ENCODE measurements at places on chromosomes 7 and 10. TPM values are rescaled to one million over a fixed set of nuclear protein-coding genes. Genes with fewer than 3 reads are reported as not detected.

The TRIM50 gene
- not detected for total RNA-seq

The NUP205 gene
- total RNA-seq, result 75.7 TPM

GRCh38 chr7:4809091-4809591 is 33.7 kb downstream of the AP5Z1 start:
- DNase-seq, result no peak

- no peak for DNase-seq
These were observed 689 bp upstream of the SMARCD3 start for GRCh38 chr7:151249034-151249731.

GRCh38 chr7:109386959-109387358 is 817.3 kb downstream of the DNAJB9 start:
- DNase-seq, result no peak

DNA sequence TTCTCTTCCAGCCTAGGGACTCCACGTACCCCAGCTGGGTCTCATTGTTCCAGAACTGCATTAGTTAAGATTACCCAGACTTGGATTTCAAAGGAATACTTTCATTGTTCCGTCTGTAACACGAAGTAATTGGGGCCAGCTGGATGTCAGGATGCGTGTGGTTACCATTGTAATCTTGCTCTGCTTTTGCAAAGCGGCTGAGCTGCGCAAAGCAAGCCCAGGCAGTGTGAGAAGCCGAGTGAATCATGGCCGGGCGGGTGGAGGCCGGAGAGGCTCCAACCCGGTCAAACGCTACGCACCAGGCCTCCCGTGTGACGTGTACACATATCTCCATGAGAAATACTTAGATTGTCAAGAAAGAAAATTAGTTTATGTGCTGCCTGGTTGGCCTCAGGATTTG is 21.0 kb downstream of the LRRC17 start:
- no peak for DNase-seq

DNA sequence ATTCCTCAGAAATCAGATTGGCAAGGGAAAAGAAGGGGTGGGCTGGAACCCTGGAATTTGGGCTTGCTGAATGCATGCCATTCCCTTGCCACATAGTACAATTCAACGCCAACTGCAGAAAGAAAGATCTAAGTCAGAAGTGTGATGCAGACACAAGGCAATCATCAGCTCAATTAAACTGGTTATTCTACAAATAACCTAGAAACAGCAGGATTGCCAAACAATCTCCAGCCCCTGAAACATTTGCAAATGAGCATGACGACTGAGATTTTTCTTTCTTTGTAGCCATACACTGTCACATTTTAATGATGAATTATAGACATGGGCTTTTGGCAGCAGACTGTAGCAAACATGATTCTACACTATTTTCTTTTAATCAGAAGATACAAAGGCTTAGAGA is 16.5 kb upstream of the CREB5 start:
- no peak for DNase-seq

Data from Karpas-422 (cell line).